ENCODE measurements at places on chromosomes 11 and 22. TPM values are rescaled to one million over a fixed set of nuclear protein-coding genes. Genes with fewer than 3 reads are reported as not detected.

P2RX6 gene
- 2.6 TPM for total RNA-seq

POU2AF1 gene
- total RNA-seq: 0.53 TPM

MMP8 gene
- total RNA-seq: 0.50 TPM

MUC5AC gene
- total RNA-seq: 0.03 TPM

KCNJ1 gene
- total RNA-seq: not detected

NEAT1 gene
- 775 TPM for total RNA-seq

NDUFC2 gene
- total RNA-seq: 162 TPM

OR51B4 gene
- total RNA-seq: not detected

MOV10L1 gene
- not detected for total RNA-seq

TESMIN gene
- total RNA-seq: 8.2 TPM

PLEKHA7 gene
- 5.8 TPM for total RNA-seq

MIEF1 gene
- total RNA-seq: 36.8 TPM

OR4A5 gene
- total RNA-seq: not detected

NOX4 gene
- 1.3 TPM for total RNA-seq

CNIH2 gene
- 0.33 TPM for total RNA-seq

RASGRP2 gene
- 4.8 TPM for total RNA-seq

DDI1 gene
- total RNA-seq: not detected

OR51E2 gene
- total RNA-seq: not detected

FOSL1 gene
- total RNA-seq: 324 TPM

TRMT112 gene
- total RNA-seq: 199 TPM

LRRC10B gene
- total RNA-seq: not detected

USP28 gene
- total RNA-seq: 31.7 TPM

CPT1A gene
- total RNA-seq: 51.8 TPM

FUT4 gene
- total RNA-seq: 1.2 TPM

SERPIND1 gene
- not detected for total RNA-seq

PIWIL4 gene
- not detected for total RNA-seq

SHANK2 gene
- 25.8 TPM for total RNA-seq

AMPD3 gene
- total RNA-seq: 6.7 TPM

TMPRSS5 gene
- 0.33 TPM for total RNA-seq

APOA4 gene
- total RNA-seq: not detected

APOBEC3A gene
- total RNA-seq: not detected

LMO2 gene
- total RNA-seq: 0.50 TPM

OR8G1 gene
- not detected for total RNA-seq

BTBD18 gene
- not detected for total RNA-seq

PRAME gene
- not detected for total RNA-seq

JHY gene
- total RNA-seq: 7.7 TPM

FAM168A gene
- 28.2 TPM for total RNA-seq

ACO2 gene
- total RNA-seq: 92.9 TPM

CST6 gene
- total RNA-seq: 21.5 TPM

MFNG gene
- total RNA-seq: 40.9 TPM

LINC01488 gene
- total RNA-seq: not detected

POGLUT3 gene
- total RNA-seq: 1.3 TPM

DRD4 gene
- total RNA-seq: not detected

RASL10A gene
- not detected for total RNA-seq

C11orf16 gene
- total RNA-seq: not detected

WBP2NL gene
- 0.48 TPM for total RNA-seq

ACTN3 gene
- total RNA-seq: not detected

C11orf24 gene
- total RNA-seq: 64.3 TPM

JAML gene
- not detected for total RNA-seq

CARNS1 gene
- total RNA-seq: 0.33 TPM

FADS2 gene
- 54.0 TPM for total RNA-seq

XKR3 gene
- total RNA-seq: not detected

ROM1 gene
- total RNA-seq: 2.3 TPM

INS gene
- total RNA-seq: not detected

DERL3 gene
- not detected for total RNA-seq

RDX gene
- total RNA-seq: 64.8 TPM

FGF3 gene
- total RNA-seq: not detected

NELL1 gene
- total RNA-seq: not detected

AP1B1 gene
- 68.8 TPM for total RNA-seq
